ENCODE measurements at places on chromosomes 5 and 9.

- DNase-seq, result no peak
Observed at GRCh38 chr5:57037355-57037754, 85.4 kb upstream of the MIER3 start.

- DNase-seq, result no peak
Observed at GRCh38 chr5:167816354-167816753, 475.1 kb upstream of the WWC1 start.

GRCh38 chr9:36030871-36031270, 5.8 kb upstream of the RECK start:
- no peak for DNase-seq

GRCh38 chr9:136618580-136619547, 43.9 kb upstream of the EGFL7 start:
- DNase-seq, result no peak

DNA sequence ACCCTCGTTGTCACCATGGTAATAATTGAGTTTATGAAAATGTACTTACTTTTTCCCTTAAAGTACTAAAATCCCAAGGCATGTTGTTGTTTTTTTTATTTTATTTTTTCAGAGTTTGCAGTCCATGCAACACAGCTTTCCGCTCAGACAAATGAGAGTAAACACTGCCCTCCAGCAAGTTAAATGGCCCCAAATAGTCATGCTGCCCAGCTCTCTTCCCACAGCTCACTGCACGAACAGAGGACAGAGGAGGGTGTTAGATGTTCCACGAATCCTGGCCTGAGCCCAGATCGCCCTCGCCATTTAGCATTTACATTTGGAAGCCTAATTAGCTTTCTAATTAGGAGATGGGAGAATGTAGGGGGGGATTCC, 1.9 kb downstream of the NIM1K start:
- DNase-seq, result no peak

DNA sequence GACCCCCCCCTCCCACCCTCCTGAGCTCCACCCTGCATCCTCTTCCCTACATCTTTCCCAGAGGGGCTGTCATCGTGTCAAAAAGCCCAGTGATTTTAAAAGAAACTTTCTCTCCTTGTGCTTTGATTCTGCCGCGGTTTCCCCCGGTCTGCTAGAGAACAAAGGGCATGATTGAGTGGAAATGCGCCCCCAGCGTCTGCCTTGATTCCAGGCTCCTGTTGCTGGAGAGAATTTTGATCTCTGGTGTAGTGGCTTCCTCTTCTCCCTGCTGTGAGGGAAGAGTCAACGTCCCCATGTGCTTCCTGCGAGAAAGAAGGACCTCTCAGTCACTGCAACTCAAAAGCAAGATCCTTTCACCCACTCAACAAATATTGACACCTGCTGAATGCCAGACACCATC, 61.9 kb upstream of the RAPGEF1 start:
- no peak for DNase-seq

- no peak for DNase-seq
Observed at GRCh38 chr5:138111937-138112336, 27.3 kb downstream of the NME5 start.

All from activated CD4-positive, alpha-beta T cell treated with anti-CD3 and anti-CD28 coated beads, Interleukin-10, Interleukin-2, amounts not matched to agents 100 ng/mL and 50 ng/mL, durations not matched to agents 16 hours and 8 hours (primary cell).